ENCODE measurements at places on chromosomes 7 and 10.

GRCh38 chr7:50915621-50916020 lies 132.9 kb upstream of the GRB10 start:
- DNase-seq = no peak

DNA sequence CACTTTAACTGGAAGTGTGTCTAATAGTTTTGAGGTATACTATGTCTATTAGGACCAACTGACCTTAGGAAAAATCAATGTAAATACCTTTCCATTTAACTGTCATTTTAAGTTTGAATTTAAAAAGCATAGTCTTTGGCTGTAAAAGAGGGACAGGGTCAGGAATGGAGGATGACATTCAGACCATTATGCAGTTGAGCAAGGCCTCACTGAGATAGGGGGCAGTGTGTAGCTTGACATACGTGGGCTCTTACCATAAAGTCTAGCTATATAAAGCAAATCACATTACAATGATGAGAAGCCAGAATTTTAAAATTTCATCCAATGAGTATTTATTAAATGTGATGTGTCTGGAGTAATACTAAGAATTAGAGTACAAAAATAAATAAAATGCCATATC lies 17.9 kb downstream of the PALS2 start:
- no peak for DNase-seq

- DNase-seq = no peak
Observed at GRCh38 chr10:37314862-37315261, 189.5 kb downstream of the ANKRD30A start.

DNA sequence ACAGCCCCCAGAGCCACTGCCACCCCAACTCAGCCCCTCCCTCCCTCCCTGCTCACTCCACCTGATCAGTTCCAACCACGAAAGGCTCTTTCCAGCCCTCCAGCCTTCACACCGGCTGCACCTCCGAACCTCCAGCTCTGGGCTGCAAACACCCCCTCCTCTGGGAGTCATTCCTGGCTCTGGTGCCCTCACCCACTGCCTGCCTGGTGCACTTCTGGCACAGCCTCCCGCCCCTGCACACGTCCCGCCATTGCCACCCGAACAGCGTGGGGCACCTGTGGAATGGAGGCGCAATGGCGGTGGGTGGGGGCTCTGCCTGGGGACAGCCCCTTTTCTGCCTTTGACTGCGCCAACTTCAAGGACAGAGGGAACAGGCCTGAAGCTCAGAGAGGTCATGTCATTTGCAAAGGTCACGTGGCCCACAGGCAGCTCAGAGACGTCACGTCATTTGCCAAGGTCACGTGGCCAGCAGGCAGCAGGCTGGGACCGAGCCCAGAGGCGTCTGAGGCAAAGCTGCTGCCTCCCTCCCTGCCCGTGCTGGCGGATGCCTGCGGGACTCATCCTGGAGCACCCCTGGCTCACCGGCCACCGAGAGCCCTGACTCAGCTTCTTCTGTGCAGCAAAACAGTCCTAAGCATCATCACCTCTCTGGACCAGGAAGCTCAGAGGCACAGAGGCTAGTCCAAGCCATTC lies 76.0 kb upstream of the DNAAF5 start:
- DNase-seq = no peak

DNA sequence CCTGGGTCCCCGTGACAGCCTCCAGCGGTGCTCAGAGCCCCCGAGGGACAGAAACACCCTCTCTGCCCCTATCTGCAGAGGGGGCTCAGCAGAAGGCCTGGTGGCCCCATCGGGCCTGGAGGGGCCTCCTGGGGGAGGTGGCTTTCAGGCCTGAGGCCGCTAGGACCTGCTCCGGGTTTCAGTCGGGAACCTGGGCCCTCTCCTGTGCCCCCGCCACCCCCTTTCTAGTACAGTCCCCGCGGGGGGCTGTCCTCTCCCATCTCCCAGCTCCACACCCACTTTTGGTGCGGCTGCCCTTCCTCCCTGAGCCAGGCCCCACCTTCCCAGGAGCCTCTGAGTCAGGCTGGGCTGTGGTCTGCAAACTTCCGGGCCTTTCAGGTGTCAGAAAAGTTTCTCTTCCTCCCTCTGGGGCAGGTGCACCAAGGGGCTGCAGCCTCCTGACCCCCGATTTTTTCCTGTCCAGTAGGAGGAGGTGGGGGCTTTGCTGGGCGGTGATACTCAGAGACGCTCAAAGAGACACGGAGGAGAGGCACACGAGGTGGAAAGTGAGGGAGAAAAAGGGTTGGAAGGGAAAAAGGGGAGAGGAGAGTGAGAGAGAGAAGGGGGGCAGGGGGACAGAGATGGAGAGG lies 692 bp downstream of the CARD11 start:
- DNase-seq = no peak

DNA sequence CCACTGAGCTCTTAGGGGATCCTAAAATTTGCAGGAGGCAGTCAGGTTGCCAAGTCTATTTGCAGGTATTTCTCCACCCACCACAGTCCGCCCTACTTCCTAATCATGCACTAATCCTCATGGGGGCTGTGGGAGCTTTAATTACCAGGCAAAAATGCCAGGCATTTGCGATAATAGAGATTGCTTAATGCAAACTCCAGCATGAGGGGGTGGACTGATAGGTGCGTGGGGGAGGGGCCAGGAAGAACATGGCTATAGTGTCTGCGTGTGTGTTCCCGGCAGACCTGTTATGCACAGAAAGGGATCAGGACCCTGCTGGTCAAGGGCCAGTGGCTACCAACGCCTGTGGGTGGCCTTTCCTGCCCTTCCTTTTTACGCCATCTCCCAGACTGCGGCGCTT lies 15.6 kb upstream of the AQP1 start:
- no peak for DNase-seq

- no peak for DNase-seq
Observed at GRCh38 chr7:116325517-116325916, 115.2 kb downstream of the TES start.

- no peak for DNase-seq
Observed at GRCh38 chr7:137449016-137449415, 105.5 kb upstream of the PTN start.

- DNase-seq = no peak
Observed at GRCh38 chr10:87608756-87609155, 50.9 kb upstream of the PAPSS2 start.

DNA sequence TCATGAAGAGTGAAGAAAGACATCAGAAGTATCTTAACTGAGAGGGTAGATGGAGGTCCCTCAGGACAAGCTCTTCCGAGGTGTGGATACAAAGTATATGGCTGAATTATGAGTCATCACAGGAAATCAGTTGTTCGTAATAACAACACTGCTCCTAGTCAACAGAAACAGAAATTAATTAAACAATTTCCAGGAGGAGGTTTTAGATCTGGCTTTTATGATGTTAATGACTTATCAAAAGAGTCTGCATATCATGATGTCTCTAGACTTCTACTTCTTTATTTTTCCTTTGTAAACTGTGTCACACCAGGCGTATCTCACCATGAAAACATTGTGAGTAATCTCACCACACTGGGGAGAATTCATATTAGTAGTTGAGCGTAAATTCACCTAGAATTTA lies 31.2 kb downstream of the OSBPL3 start:
- DNase-seq = no peak

GRCh38 chr10:85986777-85987176 lies 379.8 kb downstream of the GRID1 start:
- no peak for DNase-seq

- DNase-seq = no peak
Observed at GRCh38 chr7:47293884-47294555, 287.9 kb downstream of the TNS3 start.

- DNase-seq = no peak
Observed at GRCh38 chr10:5873515-5873995, 16.1 kb downstream of the ANKRD16 start.

- no peak for DNase-seq
Observed at GRCh38 chr7:36635091-36635490, 89.2 kb downstream of the AOAH start.

GRCh38 chr7:27130540-27131389 lies at the start of gene HOXA4:
TSS of gene HOXA4 (minus strand) at chr7:27130757. CDS start at chr7:27130733, 24 bp downstream.
- DNase-seq = peak; percentile 81

DNA sequence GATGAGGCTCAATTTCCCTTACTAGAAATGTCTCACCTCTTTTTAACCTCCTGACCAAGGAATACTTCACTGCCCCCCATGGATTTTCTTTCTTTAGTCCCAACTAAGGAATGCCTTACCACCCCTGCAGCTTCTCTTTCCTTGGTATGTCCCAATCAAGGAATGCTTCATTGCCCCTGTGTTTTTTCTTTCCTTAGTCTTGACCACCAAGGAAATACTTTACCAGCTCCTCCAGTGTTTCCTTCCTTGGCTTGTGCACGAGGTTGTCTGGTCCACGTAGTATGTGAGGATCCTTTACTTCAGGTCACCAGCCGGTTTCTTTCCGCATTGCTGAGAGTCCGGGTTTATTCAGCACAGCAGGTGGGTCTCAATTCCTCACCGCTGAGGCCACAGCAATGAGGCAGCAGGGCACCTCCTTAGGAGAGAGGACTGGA lies 59.3 kb downstream of the CYP2C9 start:
- DNase-seq = no peak

DNA sequence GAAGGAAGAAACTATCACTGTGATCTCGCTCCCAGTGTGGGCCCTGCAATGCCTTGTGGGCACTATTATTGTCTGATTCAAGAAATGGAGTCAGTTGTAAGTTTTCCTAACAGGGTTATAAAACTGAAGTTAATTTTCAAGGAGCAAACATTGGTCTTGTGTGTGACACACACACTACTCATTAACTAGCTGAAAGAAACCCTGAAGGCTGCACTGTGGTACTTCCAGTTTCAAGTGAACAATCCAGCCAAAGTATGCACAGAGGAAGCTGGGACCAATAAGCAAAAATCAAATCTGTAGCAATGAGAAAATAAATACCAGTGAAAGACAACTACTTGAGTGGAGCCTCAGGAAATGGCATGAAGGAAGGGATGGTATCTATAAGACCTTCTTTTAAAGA lies 506.6 kb upstream of the POT1 start:
- DNase-seq = no peak

DNA sequence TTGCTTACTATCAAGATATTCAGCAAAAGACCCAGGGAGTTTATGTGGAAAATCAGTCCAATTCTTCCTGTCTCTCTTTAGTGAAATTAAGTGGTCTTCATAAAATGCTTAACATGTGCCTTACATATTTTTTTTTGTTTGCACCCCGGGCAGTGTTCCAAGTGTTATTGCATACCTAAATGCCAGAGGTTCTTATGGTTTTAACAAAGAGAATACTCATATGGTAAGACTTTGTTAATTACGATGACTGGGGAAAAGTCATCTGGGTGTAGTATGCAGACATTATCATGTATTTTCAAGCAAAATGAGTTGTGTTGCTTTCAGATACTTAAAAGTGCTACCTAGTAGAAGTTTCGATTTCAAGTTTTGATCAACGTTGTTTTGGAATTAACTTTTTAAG lies 82.6 kb downstream of the PRKG1 start:
- DNase-seq = no peak

DNA sequence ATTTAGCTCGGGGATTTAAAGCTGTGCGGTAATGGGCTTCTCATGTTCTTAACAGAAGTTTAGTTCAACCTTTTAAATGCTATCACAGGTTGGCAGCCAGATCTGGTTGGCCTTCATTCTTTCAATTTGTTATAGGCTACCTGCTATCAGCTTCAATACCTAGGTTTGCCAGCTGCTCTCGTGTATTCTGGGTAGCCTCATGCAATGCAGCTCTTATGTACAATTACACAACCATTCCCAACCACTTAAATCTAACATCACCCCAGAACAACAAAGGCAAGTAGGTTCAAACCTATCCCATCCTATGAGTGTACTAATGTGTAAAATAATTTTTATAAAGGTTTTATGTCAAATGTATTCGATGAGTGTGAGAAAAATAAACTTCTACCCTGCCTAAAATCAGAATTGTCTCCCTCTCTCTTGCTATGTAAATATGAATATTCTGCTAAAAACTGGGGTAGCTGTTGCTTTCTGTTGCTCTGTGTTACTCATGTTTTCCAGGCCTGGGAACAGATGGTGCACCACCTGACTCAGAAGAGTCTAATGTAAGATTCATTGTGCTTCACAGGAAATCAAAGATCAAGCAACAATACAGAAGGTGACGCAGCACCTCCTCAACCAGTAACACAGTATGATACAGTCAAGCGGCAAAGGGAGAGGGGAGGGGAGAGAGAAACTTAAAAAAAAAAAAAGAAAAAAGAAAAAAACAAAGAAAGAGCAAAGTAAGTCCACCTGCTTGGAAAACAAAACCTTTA lies 188.6 kb downstream of the ETV1 start:
- DNase-seq = no peak

- DNase-seq = no peak
Observed at GRCh38 chr10:129893104-129894089, 70.7 kb downstream of the EBF3 start.

DNA sequence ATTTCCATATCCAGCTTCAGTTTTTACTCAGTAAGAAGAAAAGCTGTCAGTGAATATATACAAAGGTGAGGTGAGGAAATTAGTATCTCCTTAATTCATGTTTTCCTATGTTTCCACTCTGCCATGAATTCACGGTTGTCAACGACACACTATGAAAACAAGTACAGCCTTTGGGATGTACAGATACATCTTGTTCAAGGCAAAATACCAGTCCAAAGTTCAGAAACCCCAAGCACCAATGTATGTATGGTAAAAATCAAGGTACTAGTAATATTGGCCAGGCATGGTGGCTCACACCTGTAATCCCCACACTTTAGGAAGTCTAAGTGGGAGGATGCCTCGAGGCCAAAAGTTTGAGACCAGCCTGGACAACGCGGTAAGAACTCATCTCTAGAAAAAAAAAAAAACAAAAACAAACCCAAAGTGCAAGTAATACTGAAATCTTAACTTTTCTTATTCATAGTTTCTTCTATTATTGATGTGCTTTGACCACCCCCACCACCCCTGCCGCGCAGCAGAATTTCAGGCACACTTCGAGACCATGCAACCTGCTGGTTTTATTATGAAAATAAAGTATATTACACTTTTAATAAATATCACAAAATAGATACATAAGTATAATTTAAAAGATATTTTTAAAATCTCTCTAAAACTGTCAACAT lies 3.5 kb downstream of the ESYT2 start:
- no peak for DNase-seq

DNA sequence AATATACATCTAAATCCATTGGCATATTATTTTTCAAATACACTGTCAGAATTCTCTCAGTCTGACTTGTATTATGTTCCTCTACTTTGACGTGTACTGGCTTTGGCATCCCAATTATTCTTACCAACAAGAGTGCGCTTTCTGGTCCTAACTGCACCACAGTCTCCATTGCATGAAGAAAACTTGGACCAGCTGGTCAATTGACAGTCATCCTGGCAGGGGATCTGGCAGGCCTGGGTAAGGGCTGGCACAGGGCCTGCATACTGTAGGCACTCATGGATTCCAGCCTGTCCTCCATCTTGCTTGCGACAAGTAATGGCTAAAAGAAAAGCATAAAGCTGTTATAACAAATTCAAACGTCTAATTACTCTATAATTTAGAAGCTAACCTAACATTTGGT lies 384.9 kb downstream of the THSD7A start:
- DNase-seq = no peak

Data from pancreas (tissue), 10 donors.